ENCODE measurements at places on chromosomes 4 and X.

DNA sequence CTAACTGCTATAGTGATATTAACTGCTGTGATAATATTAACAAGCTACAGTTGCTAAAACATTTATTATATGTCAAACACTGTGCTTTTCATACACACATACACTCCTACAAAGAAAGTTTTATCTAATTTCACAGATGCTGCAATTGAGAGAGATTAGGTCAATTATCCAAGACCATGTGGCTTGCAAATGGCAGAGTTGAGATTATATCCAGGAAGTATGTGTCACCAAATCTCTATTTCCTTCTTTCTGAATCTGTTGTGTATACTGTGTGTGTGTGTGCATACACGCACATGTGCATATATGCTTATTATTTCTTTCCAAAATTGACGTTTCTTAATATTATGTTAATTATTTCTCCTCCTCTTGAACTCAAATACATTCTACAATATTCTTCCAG is 775.9 kb upstream of the FTHL17 start:
- no peaks in the 10 kb centered on the region for H3K4me1 ChIP-seq
- no peaks in the 10 kb centered on the region for H3K27me3 ChIP-seq
- H3K36me3 ChIP-seq = no peaks in the 10 kb centered on the region

- H3K27me3 ChIP-seq = peaks cover 2% of the 10 kb centered on the region
- no peaks in the 10 kb centered on the region for H3K36me3 ChIP-seq
- no peak overlapping the region for H3K27ac ChIP-seq
- H3K4me3 ChIP-seq = no peak overlapping the region
Measured at GRCh38 chr4:107600983-107601382, 119.1 kb downstream of the PAPSS1 start.

- H3K27ac ChIP-seq = no peak overlapping the region
- H3K27me3 ChIP-seq = no peaks in the 10 kb centered on the region
- DNase-seq = no peak
Measured at GRCh38 chr4:131091896-131092295, 1995.9 kb downstream of the C4orf33 start.

GRCh38 chr4:1748465-1748995 is 27.2 kb downstream of the TACC3 start:
- H3K36me3 ChIP-seq = peaks cover 10% of the 10 kb centered on the region
- no peaks in the 10 kb centered on the region for H3K27me3 ChIP-seq
- no peak overlapping the region for H3K27ac ChIP-seq
- no peak overlapping the region for H3K4me3 ChIP-seq

DNA sequence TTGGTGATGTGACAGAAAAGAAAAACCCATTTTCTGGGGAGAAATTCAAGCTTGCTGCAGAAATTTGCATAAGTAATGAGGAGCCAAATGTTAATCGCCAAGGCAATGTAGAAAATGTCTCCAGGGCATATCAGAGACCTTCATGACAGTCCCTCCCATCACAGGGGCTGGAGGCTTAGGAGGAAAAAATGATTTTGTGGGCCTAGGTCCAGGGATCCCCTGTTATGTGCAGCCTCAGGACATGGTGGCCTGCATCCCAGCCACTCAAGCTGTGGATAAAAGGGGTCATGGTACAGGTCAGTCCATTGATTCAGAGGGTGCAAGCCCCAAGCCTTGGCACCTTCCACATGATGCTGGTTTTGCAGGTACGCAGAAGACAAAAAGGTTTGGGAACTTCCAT is 90.7 kb downstream of the TGIF2LX start:
- H3K4me1 ChIP-seq = no peaks in the 10 kb centered on the region
- DNase-seq = no peak
- H3K27me3 ChIP-seq = no peaks in the 10 kb centered on the region
- no peak overlapping the region for H3K4me3 ChIP-seq

GRCh38 chr4:132114885-132115284 is 1034.2 kb upstream of the PCDH10 start:
- DNase-seq = no peak
- no peak overlapping the region for H3K4me3 ChIP-seq
- H3K27me3 ChIP-seq = no peaks in the 10 kb centered on the region
- H3K36me3 ChIP-seq = no peaks in the 10 kb centered on the region
- no peak overlapping the region for H3K27ac ChIP-seq

Data from activated T-helper 1 cell treated with anti-CD3 and anti-CD28 coated beads, Interleukin-12 subunit alpha, Interleukin-12 subunit beta, Interleukin-2, Interleukin-4 antibody, amounts not matched to agents 30 ng/mL and 10 ng/mL and 1 ng/mL, durations not matched to agents 14 hours and 24 hours and 36 hours (primary cell).